ENCODE measurements at places on chromosomes 4 and X.

GRCh38 chr4:165379678-165380064 lies 863 bp downstream of the CPE start:
- no peak for DNase-seq

DNA sequence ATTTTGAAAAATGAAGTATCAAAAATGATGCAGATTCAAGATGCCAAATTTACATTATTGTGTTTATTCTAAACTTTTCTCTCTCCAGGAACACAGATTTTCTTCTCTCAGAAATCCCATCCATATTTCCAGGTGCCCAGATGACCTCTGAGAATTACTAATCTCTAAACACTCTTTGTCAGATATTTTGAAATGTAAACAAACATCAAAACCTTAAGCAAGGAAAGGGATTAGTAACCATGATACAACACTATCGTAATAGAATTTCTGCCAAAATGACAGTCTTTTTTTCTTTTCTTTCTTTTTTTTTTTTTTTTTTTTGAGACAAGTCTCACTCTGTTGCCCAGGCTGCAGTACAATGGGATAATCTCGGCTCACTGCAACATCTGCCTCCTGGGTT lies 76.7 kb downstream of the PDS5A start:
- no peak for DNase-seq

DNA sequence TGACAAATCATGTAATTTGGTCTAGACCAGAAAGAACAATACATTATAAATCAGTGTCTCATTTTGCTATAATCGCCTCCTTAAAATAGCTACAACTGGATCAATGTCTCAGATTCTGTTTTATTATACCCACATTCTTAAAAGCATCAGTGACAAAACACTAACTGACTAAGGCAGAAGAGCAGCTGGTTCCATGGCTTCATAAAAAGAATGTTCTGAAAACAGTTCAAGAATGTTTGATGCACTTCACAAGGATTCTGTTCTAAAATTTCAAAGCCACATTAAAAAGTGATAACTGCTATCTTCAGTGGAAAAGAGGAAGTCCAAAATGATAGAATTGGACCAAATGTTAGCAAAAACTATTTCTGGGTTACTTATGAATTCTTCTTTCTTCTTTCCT lies 69.8 kb downstream of the COL25A1 start:
- no peak for DNase-seq

GRCh38 chr4:80071604-80072227 lies 1.3 kb downstream of the ANTXR2 start:
- DNase-seq: no peak

- DNase-seq: no peak
These were observed 221.8 kb downstream of the DACH2 start for GRCh38 chrX:86369847-86370630.

- no peak for DNase-seq
These were observed 657.2 kb upstream of the DIAPH2 start for GRCh38 chrX:96027407-96027806.

Data from AG09309 (cell line).